Stimulated activated CD4-positive, alpha-beta T cell treated with anti-CD3 and anti-CD28 coated beads, Interleukin-15, amount 100 ng/mL, for 24 hours (primary cell): ENCODE measurements at places on chromosomes 1 and 21.

DNA sequence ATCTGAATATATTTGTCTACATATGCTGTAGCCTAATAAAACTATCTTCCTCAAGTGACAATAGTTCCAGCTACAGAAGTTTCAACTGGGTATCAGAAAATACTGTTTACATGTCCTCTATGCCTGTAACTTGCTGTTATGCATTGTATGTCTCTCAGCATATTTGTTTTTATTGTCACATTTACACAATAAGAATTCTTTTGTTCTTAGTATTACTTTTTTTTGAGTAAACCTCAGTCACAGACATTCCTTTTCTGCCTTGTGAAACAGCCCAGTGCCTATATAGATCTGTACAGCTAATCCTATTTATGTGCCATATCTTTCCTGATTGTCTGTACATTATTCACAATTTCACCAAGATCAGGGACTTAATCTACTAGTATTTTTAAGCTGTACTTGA is 565.2 kb downstream of the NEGR1 start:
- DNase-seq = no peak

GRCh38 chr1:46607345-46608130 is 3.5 kb upstream of the MKNK1 start:
- DNase-seq = no peak

DNA sequence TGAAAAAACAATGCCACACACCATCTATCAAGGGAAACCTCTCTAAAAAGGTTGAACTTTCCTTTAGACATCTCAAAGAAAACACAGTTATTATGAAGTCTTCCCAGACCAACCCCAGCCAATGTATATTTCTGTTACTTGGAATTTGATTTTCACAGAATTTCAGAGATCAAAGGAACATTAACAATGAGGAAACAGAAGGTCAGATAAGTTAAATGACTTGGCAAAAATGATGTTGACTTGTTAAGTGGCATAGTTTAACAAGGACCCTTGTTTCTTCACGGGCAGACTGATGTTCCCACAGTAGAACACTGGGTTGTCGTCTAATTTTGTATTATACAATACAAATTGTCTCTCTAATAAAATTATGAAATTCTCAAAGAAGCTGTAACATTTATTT is 29.0 kb downstream of the NME7 start:
- no peak for DNase-seq

GRCh38 chr1:94105957-94106529 is 14.9 kb downstream of the ABCA4 start:
- DNase-seq = no peak

- no peak for DNase-seq
Measured at GRCh38 chr21:26550326-26550725, 22.8 kb downstream of the CYYR1 start.

GRCh38 chr21:45354970-45355369 is 50.0 kb upstream of the COL18A1 start:
- no peak for DNase-seq

GRCh38 chr1:2635361-2636010 is 2.7 kb upstream of the MMEL1 start:
- no peak for DNase-seq

- no peak for DNase-seq
Measured at GRCh38 chr21:46393451-46393940, 65.2 kb upstream of the DIP2A start.

- no peak for DNase-seq
Measured at GRCh38 chr1:164660412-164660772, 101.4 kb downstream of the PBX1 start.

DNA sequence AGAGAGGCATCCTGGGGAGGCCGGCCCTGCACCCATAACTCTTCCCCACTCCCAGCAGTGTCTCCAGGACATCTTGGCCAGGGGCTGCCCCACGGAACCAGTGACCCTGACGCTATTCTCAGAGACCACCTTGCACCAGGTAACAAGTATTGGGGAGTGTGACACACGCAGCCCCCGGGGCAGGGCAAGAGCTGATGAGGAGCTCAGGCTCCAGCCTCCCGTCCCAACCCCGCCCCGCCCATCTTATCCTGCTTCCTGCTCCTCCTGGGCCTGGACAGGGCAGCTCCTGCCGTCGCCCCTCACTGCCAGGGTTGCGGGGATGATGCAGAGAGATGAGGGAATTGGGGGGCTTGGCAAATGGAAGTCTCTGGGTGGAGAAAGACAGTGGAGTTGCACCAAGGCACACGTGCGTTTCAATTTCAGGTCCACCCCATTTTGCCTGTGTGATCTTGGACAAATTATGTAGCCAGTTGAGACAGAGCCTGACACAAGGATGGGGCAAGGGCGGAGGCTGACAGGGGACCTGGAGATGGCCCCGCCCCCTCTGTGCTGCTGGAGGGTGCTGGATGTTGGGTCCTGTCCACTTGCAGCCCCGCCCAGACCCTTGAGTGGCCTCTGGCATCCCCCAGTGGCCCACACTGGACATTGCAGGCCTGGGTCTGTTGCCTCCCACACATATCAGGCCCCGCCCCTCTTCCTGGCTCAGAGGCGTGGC is 10.7 kb downstream of the CLCNKA start:
- peak; percentile 77 for DNase-seq

- DNase-seq = no peak
Measured at GRCh38 chr1:87684713-87685205, 356.1 kb downstream of the LMO4 start.

DNA sequence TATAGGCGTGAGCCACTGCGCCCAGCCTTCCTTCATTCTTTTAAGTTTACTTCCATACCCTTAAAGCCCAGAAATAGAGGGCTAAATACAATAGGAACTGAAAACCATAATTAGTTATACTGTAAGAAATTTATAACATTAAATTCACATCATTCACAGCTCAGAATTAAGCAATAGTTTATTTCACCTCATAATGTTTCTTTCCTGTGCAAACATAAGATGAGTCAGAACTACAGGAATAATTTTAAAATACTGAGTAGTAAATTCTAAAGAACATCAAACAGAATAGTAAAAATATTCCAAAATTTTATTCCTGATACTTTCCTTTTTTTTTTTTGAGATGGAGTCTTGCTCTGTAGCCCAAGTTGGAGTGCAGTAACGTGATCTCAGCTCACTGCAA is 24.1 kb downstream of the POGZ start:
- no peak for DNase-seq
